Activated B cell treated with CpG ODN at 0.5 μM for 24 hours (primary cell): ENCODE measurements at places on chromosomes 6 and 20.
A peak's percentile ranks its signal among the peaks of the same experiment; 100 is the strongest.

- DNase-seq = peak; percentile 29
Observed at GRCh38 chr6:38715016-38715689, at the start of gene DNAH8. DNAH8 (plus strand) TSS chr6:38715311; CDS start chr6:38722810, 7,499 bp downstream.

DNA sequence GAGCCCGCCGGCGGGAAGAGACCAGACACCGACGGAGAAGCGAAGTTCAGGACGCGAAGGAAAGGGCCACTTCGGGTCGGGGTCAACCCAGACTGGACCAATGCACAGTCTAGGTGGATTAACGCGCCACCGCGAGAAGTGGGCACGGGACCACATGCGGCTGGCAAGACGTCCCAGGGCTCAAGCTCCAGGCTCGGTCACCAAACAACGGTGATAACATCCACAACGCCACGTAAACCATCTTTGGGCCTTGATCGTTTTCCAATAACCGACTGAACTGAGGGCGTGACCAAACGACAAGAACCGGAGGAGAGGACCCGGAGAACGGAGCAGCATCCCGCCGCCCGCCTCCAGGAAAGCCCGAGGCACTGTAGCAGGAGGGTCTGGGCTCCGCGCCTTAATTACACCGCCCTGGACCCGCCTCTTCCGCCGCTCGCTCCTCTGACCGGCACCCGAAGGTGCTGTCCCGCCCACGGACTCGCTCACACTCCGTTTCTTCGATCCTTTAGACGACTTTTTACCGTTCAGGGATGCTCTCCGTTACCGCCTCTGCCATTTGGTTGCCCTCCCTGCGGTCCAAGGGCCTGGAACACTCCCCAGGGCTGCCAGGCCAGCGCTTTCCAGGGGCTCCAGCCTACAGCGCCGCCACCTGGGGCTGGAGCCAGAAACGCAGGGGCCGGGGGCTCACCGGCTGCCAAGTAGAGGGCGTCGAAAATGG lies 44.1 kb downstream of the DPPA5 start:
- peak; percentile 59 for DNase-seq

- no peak for DNase-seq
Observed at GRCh38 chr6:38221251-38221650, 401.7 kb downstream of the ZFAND3 start.

DNA sequence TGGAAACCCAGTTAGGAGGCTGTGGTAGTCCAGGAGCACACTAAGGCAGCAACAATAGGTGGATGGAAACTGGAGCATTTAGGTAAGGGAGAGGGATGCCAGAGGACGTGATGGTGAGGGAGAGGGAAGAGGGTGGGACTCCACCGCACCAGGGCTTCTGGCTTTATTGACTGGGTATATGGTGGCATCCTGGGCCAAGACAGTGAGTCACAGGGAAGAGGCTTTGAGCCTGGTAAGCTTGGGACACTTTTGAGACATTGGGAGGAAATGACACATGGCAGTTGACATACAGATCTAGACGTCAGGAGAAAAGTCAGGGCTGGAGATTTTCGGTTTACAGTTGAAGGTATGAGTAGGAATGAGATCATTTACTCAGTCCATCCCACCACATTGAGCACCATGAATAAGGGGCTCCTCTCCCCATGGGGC lies 14.9 kb downstream of the NT5E start:
- no peak for DNase-seq

DNA sequence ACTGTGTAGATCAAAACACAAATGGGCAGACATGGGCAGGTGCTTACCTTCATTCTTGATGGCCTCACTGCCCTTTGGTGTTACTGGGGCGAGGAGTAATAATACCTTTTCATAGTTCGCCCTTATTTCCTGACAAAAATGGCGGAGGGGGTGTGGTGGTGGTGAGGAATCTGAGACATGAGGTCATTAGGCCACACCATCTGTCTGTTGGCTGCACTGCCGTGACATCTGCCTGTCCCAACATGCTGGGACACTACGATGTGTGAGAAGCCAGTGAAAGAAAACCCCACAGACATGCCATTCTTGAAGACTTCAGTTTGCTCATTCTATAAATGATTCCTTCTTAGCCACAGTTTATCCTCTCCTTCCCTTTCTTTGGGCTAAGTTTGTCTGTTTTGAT lies 13.4 kb upstream of the MAPRE1 start:
- no peak for DNase-seq

GRCh38 chr6:110101885-110102284 lies 77.6 kb downstream of the WASF1 start:
- DNase-seq = no peak

DNA sequence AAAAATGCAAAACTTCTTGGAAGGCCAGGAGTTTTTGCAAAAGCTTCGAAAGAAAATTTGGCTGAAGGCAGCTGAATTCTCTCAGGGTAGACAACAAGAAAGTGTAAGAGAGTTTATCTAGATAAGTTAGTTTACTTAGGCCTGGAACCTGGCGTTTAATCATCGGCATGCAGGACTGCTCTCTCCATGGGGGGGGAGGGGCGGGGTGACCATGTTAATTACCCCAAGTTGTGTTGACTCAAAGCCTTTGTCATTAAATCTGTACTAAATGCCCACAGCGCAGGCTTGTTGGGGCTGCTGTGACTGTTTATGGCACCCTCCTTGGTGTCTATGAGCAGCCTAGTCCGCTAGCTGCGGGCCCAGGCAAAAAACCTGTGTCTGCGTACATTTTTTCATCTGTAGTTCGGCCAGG lies 20.1 kb upstream of the ZNF451 start:
- no peak for DNase-seq

DNA sequence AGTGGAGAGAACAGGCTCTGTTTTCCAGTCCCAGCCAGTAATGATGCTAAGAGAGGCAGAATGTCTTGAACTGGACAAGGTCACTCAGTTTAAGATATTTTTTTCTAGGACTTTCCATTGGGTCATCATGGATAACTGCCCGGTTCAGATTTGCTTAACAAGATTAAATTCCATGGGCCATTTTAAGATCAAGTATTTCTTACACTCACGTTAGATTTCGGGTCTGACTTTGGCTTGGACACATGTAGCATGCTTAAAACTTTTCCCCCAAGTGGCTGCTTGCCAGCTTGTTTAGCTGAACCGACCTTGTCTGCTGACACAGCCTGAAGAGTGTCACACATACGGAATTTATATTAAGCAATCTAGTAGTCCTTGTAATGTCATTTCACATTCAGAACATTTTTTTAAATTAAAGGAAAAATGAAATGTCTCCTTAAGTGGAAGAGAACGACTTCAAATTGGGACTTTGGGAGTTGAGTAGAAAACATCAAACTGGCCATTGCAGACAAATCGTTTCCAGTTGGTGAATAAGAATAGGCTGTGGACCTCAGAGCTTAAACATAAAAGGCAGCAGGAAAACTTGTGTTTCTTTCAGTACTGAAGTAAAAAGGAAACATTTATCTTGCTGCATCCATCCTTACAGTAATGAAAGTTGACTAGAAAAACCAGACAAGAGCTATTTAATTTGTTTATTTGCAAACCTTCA lies 29.0 kb downstream of the ARMC2 start:
- no peak for DNase-seq

DNA sequence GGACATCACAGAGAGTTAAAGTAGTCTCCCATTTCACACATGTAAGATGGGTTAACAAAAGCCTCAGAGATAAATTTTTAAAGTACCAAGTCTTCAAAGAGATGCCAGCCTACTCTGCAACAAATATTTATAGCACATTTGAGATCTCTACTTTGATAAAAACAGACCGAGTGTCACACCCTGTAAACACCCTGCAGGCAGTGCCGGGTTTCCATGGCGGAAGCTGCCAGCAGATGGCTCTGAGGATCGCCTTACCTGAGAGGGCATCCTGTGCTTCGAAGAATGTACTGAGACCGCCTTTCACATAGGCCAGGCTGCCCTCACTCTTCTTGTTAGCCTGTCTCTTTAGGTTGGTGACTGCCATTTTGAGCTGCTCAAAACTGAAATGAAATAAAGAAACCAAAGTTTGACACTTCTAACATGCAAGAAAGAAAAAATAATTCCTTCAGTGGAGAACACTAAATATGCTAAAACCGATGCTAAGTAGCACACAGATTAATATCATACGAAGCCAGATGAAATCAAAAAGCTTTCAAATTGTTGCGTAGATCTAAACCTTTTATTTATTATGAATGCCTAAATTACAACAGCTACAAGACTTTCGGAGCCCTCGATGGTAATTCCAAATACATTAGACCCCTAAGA lies 39.3 kb downstream of the HUS1B start:
- no peak for DNase-seq

- no peak for DNase-seq
Observed at GRCh38 chr20:21124190-21124589, 1.7 kb upstream of the KIZ start.

DNA sequence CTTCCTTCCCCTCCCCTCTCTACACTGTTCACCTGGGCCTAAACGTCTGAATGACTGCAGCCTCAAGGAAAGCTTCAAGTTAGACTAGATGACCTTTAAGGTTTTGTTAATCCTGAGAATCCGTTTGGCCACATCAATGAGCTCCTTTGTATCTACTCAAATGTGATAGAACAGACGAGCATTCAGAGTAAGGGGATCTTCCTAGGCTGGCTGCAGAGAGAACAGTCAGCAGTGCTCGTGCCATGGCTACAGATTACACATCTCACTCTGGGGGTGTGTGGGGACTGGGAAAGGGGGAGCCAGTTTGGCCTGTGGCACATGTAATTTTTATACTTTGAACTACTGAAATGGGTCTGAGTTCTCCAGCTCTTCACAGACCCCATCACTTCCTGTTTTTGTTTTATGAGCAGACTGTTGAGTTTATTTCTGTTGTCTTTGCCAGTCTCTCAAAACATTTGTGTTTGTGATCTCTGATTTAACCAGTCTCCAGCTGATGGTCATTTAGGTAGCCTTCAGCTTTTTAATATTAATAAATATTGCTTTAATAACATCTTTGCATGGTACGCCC lies 50.9 kb downstream of the KCNS1 start:
- no peak for DNase-seq

DNA sequence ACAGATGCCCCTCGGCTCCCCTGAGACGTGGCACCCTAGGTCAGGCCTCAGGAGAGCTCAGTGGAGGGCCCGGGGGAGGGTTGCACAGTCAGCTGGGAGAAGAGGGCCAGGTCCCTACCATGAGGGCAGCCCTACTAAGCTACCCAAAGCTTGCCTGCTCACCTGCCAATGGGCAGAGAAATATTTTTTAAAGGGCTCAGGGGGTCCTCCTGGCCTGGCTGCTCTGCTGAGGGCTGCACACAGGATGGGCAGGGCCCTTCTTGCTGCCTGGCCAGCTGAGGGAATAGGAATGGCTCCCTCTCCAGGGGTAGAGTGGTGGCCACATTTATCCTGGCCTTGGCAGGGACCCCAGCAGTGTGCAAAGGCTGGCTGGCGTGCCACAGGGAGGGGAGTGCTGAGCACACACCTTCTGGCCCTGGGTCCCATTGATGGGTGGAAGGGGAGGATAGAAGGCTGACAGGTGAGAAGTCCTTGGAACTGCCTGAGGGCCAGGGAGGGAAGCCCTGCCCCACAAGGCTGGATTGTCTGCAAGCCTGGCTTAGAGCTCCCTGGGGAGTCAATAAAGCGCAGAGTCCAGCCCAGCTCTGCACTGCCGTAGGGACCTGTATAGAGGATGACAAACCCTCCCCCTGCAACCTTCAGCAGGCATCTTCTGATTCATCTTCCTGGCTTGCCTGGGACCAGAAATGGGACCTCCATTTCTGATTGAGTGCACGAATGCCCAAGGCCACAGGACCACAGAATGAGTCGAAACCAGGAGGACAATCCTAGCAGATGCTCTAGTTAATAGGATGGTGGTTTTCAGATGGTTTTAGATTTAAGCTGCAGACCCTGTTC lies 62.1 kb downstream of the NOL4L start:
- DNase-seq = no peak

DNA sequence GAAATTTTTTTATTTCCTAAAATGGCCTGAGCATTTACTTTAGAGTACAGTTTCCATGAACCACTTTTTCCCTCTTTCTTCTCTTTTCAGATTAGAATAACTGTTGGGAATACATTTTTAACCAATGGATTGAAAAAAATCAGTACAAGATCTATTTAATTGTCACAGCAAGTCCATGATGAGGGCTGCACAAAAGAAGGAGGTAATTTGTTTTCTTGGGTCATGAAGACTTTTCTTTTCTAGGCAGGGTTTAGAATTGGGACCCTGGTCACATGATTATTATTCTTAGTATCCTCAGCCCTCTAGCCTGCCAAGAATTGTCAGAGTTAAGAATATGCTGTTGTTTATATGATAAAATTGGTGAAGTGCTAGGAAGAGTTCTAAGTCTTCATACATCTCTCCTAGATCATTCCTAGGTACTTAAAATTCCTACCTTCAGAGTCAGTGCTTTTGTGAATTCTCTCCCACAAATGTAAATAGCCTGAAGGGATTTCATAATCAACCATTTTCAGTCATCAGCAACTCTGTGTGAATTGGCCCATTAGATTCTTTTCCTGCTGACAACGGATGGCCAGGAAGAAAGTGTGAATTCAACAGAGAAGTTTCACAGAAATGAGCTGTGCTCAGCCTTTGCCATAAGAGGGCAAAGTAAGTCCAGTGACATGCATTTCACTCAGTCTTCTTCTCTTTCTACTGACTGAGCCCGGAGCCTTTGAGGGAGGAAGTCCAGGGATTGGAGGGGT lies 32.4 kb upstream of the TPBG start:
- no peak for DNase-seq

- no peak for DNase-seq
Observed at GRCh38 chr6:136582711-136583471, 32.7 kb upstream of the MAP7 start.

- no peak for DNase-seq
Observed at GRCh38 chr6:116389357-116389756, 18.6 kb downstream of the DSE start.

DNA sequence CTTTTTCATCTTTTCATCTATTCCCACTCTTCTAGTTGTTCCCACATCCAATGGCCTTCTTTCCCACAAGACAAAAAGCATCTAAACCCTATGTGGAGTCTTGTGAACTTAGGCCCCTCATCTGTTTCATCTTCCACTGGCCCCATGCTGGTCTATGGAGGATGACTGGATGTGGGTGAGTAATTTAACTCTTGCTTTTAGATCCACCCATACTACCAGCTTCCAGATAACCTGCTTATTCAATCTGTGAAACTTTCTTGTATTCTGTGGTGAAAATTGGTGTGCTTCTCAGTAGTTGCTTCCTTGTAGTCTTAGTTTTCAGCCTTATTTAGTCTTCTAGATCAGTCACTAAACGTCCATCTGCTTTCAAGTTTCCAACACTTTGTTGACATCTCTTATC lies 64.9 kb downstream of the OPN5 start:
- no peak for DNase-seq

GRCh38 chr20:4165984-4166725 lies 150.8 kb upstream of the RNF24 start:
- DNase-seq = no peak

DNA sequence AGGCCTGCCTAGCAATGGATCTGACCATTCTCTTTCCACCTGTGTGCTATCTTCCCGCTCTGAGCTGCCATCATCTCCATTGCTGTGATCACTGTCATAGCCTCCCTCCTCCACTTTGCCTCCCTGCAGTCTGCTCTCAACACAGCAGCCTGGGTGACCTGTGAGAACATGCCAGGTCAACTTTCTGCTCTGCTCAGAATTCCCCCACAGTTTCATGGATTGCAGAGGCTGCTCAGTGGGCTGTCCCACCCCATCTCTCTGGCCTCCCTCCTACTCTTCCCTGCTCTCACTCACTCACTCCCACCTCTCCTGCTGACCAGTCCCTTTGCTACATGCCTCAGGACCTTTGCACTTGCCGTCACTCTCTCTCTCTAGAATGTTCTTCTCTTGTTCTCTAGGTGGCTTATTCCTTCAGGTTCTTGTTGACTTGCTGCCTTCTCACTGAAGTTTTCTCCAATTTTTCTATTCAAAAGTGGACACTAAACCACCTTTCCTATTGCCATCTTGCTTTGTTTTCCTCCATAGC lies 159.9 kb downstream of the CD83 start:
- no peak for DNase-seq

GRCh38 chr6:100338090-100338489 lies 126.6 kb downstream of the SIM1 start:
- no peak for DNase-seq
